ENCODE measurements at places on chromosomes 1 and 21.

DNA sequence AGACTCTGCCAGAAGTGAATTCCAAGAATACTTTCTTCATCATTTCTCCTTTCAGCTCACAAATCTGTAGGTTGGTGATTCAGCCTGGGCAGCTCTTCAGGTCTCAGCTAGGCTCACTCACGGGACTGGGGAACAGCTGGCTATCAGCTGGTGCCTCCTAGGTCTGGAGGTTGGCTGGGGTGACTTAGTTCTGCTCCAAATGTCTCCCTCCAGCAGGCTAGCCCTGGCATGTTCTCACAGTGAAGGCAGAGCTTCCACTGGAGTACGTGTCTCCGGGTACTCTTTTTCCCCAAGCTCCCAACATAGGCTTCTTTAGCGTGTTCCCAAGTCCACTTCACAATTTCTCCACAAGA, 12.5 kb upstream of the VAMP4 start:
- DNase-seq = peak; percentile 81

DNA sequence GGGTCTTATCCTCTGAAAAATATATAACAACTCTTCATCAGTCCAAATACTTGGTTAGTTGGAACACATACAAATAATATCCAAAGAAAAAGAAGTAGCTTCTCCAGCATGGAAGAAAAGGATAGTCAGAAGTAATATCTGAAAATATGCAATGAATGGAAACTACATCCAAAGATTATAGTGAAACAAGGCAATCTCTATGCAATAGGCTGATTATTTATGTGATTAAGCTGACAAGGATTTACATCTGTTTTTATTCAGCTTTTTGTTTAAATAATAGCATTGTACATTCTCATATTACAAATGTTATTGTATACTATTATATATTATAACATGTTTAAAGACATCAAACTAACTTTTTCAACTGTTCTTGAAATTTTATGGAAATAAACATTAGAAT, 15.3 kb upstream of the TGFBR3 start:
- no peak for DNase-seq

DNA sequence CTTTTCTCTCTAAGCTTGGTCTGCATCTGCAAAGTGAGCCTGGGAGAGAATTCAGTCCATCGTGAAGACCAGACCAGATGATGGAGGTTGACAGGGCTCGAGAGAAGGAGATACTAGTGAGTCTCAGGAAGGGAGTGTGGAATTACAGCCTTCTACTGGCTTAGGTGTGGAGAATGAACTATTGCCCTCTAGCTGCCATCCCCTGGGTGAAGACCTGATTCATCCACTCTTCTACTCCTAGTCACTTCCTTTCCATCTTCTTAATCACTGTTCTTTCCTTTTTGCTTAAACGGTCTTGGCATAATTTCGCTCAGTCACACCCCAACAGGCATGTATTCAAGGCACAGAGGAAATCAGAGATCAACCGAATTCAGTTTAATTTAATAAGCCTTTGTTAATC, 34.0 kb upstream of the HSD17B7 start:
- DNase-seq = peak; percentile 77

DNA sequence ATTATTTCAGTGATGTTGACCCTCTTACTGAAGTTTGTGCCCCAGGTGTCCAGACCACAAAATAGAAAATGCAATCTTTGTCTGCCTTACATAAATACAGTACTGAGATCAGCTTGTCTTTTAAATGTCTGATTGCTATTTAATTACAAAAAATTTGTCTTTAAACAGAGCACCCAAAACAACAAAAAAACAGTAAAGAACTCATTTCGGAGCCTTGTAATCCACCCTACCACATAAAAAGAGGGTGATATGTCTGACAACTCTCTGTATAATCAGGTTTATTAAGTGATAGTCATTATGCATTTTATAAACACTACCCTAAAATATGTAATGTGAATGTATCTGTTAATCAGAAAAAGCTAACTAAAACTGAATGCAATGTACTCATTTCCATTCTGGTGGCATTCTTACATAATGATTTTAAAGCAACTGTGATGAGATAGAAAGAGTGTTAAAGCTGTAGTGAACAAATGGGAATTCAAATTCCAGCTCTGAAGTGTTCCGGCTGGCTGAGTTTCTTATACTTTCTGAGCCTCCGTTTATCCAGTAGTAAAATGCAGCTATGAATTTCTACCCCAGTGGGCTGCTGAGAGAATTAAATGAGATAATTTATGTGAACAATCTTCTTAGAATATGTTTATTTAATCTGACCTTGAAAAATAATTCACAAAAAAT, 486.6 kb downstream of the USP25 start:
- no peak for DNase-seq

DNA sequence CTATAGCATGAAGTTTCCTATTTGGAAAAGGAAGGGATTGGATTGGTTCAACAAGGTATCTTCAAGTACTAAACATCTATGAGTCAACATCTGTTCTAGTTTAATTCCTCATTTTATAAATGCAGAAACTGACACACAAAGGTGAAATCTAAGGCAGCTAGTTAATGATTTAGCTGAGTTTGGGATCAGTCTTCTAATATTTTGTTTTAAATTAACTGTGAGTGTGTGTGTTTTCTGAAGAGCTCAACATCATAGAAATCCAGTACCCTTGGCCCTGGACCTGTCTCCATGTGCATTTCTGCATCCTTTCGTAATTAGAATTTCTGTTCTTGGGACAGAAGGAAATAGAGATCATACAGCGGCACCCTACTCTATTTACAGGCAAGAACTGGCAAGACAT, 105.9 kb downstream of the RGS2 start:
- no peak for DNase-seq

- no peak for DNase-seq
Observed at GRCh38 chr1:118918230-118918939, 69.8 kb downstream of the TBX15 start.

DNA sequence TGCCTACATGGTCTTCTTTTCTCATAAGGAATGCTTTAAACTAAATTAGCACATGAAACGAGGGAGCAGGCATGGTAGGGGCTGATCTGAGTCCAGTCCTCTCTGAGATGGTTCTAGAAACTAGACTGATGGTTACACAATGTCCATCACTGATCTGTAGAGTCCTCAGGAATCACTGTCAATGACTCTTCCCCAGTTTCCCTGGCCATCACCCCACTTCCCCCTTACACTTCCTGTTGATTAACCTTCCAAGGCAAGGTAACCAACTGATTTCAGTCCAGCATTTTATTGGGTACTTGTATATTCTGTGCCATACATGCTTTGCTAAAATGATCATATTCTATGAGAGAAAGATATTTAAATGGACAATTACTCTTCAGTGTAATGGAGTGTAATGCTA, 100.6 kb upstream of the ARTN start:
- DNase-seq = no peak

- no peak for DNase-seq
Observed at GRCh38 chr1:23480187-23481025, 3.6 kb downstream of the ASAP3 start.

- DNase-seq = no peak
Observed at GRCh38 chr1:157286646-157287420, 148.6 kb upstream of the ETV3 start.
